Astrocyte (in vitro differentiated cells and primary cell): ENCODE measurements at places on chromosomes 6 and 20. TPM values are rescaled to one million over a fixed set of nuclear protein-coding genes. Genes with fewer than 3 reads are reported as not detected.

- peak; percentile 96 for DNase-seq
These were observed 28.0 kb upstream of the TULP4 start for GRCh38 chr6:158284007-158284875.

DNA sequence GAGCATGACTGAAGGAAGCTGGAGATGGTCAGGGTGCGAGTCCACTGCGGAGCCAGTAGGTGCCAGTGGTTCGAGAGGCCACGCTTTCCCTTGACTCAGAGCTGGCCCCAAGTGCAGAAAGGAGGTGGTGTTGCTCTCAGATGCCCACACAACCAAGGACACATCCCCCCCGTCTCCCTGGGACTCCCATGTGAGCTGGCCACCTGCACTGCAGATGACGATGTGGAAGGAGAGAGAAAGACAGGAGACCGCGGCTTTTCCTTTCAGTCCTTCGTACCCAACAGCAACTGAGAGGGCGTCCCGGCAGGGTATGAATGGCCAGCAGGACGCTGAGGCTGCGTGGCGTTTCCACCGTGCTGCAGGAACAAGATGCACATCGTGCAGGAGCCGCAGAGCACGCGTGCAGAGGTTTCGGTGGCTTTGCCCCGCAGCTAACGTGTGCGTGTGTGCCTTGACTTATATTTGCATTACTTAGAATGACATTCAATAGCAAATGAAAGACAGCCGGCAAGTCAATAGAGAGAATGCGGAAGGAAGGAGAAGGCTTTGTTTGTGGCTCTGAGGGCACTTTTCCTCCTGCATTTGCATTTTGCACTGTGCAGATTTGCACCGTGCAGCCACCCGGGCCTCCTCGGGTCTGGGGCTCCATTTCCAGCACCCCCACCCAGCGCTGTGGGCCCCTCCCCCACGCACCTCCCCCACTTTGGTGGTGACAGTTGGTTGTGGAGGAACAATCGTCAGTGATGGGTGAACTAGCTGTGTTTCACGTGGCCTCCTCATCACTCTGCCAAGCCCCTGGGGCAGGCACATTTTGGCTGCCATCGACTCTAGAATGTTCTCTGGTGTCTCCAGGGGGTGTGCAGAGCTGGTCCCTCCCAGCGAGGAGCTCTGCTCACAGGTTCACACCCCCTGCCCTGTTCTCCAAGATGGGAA is 26.4 kb upstream of the BHLHE23 start:
- no peak for DNase-seq

- DNase-seq = peak; percentile 18
These were observed 169.7 kb downstream of the HAO1 start for GRCh38 chr20:7770578-7770977.

- DNase-seq = no peak
These were observed 110.7 kb downstream of the KIF6 start for GRCh38 chr6:39614393-39614950.

GRCh38 chr6:32989368-32989767 is 20.0 kb downstream of the HLA-DOA start:
- no peak for DNase-seq

GRCh38 chr6:29590218-29590808 is 5.4 kb downstream of the OR2H2 start:
- no peak for DNase-seq

ADTRP gene
- 0.58 and 0.68 TPM in 2 replicates for total RNA-seq

SNX14 gene
- 89.5 and 90.5 TPM in 2 replicates for total RNA-seq
